NCI-H446 treated with DMSO at 0.1 percent for 48 hours (cell line): ENCODE measurements at places on chromosomes 1 and 21.
A peak's percentile ranks its signal among the peaks of the same experiment; 100 is the strongest.

- no peak for DNase-seq
These were observed 167.1 kb upstream of the PLD5 start for GRCh38 chr1:242691610-242691945.

DNA sequence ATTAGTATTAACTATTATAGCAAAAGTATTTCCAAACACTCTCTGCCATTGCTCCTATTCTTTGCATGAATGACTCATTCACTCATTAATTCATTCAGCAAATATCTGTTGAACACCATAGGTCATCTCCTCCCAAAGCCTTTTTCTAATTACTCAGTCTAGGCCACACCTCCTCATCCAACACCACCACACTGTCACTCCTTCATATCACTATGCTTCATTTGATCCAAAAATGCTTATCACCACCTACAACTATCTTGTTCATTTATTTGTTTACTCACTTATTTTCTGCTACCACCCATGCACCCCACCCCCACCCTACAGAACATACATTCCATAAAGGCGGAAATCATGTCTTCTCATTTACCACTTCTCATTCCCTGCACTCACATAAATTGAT lies 94.4 kb upstream of the TNFSF4 start:
- no peak for DNase-seq

DNA sequence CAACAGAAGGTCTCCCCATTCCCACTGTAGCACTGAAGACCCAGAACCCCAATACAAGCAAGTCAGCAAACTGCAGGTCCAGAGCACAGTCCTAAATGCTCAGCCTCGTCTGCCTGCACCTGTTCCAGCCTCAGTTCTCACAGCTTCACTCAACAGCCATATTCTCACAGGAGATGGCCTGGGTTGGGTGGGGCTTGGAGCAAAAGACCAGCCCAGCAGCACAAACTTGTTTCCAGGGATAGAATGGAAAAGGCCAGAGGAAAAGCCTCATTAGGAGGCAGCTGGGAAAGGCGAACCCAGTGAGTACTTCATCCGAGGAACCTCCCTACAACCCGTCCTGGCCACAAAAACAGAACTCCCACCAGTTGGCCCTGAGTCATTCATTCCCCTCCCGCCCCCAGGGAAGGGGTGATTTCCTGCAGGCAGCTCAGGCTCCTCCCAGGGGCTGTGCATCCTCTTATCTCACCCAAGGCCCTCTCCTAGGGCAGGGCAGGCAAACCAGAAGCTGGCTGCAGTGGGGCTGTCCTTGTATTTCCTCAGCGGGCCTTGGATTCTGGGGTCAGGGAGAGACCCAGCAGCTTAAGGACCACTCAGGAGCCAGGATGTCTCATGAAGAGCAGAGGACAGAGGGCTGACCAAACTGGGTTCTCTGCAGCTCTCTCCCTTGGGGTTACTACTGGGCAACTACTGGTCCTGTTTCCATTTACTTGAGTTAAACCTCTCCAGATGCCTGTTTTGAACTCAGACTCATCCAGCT lies 7.4 kb upstream of the MPL start:
- DNase-seq, result no peak

DNA sequence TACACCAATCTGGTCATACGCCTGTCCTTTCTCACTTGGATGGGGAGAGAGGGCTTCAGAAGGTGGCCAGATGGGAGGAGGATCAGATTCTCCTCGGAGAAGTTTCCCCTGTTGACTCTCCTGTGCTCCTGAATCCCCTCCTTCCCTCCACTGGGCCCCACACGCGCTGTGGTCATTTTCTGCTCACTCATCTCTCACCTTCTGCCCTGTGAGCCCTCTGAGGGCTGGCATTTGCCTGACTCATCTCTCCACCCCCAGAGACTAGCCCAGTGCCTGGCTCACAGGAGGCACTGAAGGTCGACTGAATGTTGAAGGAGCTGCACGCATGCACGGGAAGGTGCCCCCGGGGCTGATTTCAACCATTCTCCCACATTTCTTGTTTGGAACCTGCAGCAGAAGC lies 14.2 kb downstream of the ABCA4 start:
- no peak for DNase-seq

- no peak for DNase-seq
These were observed 3.0 kb downstream of the PDXK start for GRCh38 chr21:43721939-43722338.

GRCh38 chr1:30275926-30276764 lies 447.2 kb downstream of the MATN1 start:
- DNase-seq, result no peak

DNA sequence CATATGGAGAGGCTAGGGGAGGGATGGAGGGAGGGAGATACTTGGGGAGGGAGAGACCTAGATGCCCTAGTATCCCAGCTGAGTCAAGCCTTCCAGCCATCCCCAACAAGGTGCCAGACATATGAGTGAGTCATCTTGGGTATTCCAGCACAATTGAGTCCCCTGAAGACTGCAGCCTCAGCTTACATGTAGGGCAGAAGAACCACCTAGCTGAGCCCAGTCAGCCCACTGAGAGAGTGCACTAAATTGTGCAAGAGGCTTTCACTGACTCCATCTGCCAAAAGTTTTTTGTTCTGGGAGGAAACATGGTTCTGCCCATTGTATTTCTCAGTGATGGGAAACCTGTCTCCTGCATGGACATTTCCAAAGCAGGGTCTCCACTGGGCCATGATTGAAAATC lies 76.4 kb downstream of the FOXD2 start:
- no peak for DNase-seq

GRCh38 chr1:44368471-44369151 lies 13.6 kb upstream of the ERI3 start:
- DNase-seq, result no peak

GRCh38 chr1:86245566-86246190 lies 89.1 kb upstream of the COL24A1 start:
- DNase-seq, result no peak

- no peak for DNase-seq
These were observed 103.0 kb downstream of the PRDM2 start for GRCh38 chr1:13802782-13803545.

GRCh38 chr1:235999259-235999925 lies 65.5 kb downstream of the NID1 start:
- no peak for DNase-seq

- no peak for DNase-seq
These were observed 48.6 kb downstream of the WDR4 start for GRCh38 chr21:42830456-42831455.

DNA sequence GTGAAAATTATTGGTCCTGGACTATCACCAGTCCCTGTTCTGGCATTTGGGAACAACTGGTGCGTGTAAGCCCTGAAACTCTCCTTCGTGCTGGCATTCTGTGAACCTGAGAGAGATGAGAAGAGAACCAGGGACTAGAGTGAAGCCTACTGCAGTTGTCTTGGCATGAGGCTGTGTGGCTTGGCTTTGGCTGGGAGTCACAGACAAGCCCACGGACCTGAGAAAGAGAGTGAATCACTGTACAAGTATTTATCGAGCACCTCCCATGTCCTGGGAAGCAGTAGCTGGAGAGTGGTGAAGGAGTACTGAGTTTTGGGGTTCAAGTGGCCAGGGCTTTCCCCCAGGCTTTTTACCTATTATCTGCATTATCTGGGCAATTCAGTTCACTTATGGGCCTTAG lies 63.3 kb downstream of the FGGY start:
- DNase-seq, result no peak

- DNase-seq, result no peak
These were observed 6.0 kb downstream of the AKNAD1 start for GRCh38 chr1:108850929-108851328.

GRCh38 chr21:34078915-34079314 lies 5.5 kb downstream of the MRPS6 start:
- no peak for DNase-seq

DNA sequence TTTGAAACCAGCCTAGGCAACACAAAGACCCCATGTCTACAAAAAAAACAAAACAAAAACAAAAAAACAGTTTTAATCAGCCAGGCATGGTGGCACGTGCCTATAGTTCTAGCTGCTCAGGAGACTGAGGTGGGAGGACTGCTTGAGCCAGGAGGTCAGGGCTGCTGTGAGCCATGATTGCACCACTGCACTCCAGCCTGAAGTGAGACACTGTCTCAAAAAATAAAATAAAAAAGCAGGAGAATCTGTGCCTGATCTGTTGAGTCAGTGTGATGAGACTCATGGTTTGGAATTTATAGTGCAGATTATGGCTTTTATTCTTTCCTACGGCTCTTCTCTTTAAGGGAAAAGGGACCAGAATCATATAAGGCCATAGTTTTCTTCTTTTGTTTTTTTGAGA lies 16.5 kb downstream of the TRIT1 start:
- no peak for DNase-seq

GRCh38 chr1:232333419-232333767 lies 296.5 kb downstream of the SIPA1L2 start:
- no peak for DNase-seq

DNA sequence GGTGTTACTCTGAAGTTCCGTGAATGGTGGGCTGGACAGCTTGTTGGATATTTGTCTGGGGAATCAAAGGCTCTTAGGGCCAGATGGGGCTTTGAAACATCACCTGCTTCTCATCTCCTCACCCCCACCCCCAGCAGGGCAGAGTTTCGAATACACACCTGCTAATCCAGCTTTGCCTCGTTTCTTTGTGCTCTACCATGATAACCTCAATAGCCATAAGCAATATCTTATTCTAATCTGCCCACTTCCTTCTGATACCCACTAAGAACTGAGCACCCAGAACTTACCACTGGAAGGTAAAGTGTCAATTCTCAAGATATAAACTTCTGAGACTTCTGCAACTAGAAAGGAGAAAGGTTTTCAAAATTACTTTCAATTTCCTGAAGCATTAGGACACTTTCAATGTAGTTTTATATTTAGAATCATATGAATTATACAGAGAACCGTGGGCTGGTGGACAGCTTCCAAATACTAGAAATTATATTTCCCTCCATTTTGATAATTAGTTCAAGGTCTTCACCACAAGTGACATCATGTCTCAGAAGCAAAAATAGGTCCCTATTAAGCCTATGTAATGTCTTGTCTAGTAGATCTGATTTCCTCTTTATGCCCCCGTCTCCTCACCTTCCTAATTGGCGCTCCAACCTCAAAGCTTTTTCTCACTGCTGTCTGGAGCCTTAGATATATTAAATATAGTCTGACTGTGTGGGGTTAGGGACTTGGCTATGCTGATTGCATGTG lies 64.4 kb upstream of the NEK2 start:
- DNase-seq, result no peak

GRCh38 chr1:29757866-29758780 lies 521.8 kb downstream of the PTPRU start:
- no peak for DNase-seq

GRCh38 chr1:233543338-233544255 lies 70.3 kb upstream of the KCNK1 start:
- DNase-seq, result peak; percentile 29

- no peak for DNase-seq
These were observed 14.7 kb downstream of the ATPAF1 start for GRCh38 chr1:46653405-46653958.

DNA sequence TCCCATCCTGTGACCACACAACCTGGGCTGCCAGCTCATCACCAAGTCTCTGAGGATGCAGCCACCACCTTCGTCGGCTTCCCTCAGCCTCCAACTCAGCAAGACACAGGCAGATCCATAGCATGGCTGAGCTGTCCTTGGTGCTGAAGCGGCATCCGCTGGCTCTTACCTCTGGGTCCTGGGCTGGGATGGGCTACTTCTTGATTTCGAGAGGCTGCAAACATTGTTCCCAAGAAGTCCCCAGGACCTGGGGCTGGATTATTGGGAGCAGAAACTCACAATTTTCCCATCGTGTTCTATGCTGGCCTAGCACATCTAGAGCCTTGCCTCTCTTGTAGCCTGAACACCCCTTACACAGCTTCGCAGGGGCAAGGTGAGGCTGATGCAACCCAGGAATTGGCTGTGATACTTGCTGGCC lies 24.9 kb upstream of the C1QA start:
- no peak for DNase-seq

DNA sequence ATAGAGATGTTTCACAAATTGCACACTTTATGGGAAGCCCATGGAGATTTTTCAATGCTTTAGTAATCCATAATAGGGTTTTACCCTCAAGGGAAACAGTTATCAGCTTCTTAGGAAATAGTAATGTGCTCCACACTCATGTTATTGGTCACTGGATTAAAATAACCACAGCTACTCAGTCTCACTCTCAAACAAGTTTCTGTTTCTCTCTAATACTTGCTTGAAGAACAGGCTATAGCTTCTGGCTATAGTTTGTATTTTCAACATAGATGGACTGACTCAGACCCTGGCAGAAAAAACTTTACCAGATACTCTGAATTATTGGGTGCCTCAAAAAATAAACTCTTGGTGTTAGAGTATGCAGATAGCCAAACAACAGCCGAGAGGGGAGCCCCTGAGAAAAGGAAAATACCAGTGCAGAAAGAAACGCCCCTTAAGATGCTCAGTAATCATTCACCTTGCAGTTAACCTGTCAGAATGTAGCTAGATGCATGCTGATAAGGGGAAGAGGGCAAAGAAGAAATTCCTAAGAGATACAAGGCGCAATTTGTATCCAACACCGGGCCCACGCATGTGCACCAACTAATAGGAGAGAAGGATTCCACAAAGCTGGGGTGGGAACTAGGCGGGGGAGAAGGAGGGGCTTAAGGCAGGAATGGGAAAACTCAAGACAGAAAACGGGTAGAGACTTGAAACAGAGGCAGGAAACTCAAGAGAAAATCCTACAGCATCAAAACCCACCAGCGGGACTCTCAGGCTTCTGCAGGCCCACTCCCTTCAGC lies 30.4 kb upstream of the PDE4B start:
- no peak for DNase-seq

- DNase-seq, result no peak
These were observed 7.3 kb downstream of the SYNC start for GRCh38 chr1:32695098-32695904.

DNA sequence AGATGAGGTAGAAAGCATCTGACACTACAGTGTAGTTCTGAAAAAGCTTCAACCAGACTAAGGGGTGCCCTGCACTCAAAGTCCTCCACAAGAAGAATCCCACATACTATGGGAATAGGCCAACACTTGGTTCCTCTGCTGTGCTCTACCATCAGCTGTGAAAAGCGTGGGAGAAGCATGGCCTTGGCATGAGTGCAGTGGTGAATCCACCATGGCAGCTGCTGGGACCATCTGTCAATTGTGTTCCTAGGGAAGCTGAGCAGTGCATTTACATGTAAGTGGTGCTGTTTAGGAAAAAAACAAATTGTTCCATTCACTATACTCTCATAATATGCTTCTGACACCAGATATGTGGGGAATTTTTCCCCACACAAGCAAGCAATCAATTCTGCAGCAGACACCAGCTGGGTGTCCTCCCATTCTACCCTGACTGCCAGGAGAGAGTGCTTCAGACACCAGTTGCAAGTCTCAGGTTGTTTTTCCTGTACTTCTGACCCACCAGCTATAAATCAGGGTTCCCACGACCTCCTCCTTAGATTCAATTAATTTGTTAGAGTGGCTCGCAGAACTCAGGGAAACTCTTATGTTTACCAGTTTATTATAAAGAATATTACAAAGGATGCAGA lies 230.8 kb upstream of the CHRM3 start:
- peak; percentile 50 for DNase-seq

- DNase-seq, result no peak
These were observed 844 bp downstream of the ZMYM6 start for GRCh38 chr1:35030756-35031446.
